ENCODE measurements at places on chromosomes 11 and 22. TPM values are rescaled to one million over a fixed set of nuclear protein-coding genes. Genes with fewer than 3 reads are reported as not detected.
A peak's percentile ranks its signal among the peaks of the same experiment; 100 is the strongest.

Gene SEPTIN5
- total RNA-seq, result 2.8 TPM

Gene FAM227A
- total RNA-seq, result not detected

Gene LRRC56
- not detected for total RNA-seq

Gene OVCH2
- not detected for total RNA-seq

Gene ADAMTS15
- 0.03 TPM for total RNA-seq

Gene LRP4
- 2.1 TPM for total RNA-seq

Gene FXYD6
- 1.1 TPM for total RNA-seq

DNA sequence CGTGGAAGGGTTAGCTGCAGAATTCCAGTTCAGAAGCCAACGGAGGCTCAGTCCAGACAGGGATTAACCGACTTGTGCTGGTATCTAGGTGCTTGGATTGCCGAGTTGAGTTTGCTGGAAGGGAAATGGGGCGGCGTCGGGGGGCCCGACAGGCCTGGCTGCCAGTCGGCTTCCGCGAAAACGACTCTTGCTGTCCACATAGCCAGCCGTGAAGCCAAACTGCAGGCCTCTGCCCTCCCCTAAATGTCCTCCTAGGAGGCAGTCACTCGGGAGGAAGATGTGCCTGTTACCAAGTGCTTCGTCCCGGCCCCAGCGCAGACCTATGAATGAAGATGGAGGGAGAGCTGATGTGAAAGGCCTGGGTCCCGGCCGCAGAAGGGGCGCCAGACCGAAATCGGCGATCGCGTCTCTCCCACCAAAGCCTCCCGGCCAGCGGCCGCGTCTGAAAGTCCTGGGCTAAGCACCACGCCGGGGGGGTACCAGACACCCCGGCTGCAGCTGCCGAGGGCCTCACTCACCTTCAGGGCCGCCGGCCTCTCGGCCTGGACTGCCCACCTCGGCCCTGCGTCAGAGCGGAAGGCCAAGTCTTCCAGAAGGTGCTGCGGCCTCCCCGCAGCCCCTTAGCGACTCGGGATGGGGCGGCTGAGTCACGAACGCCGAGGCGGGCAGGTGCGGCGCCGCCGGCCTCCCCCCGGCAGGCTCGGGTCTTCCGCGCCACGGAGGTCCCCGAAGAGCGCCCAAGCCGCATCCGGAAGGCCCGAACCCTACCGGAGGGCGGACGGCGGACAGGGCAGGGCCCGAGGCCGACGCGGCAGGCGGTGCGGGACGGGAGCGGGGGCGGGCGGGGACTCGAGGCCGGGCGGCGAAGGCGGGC, 7.5 kb downstream of the DPAGT1 start:
- peak; percentile 29 for DNase-seq

DNA sequence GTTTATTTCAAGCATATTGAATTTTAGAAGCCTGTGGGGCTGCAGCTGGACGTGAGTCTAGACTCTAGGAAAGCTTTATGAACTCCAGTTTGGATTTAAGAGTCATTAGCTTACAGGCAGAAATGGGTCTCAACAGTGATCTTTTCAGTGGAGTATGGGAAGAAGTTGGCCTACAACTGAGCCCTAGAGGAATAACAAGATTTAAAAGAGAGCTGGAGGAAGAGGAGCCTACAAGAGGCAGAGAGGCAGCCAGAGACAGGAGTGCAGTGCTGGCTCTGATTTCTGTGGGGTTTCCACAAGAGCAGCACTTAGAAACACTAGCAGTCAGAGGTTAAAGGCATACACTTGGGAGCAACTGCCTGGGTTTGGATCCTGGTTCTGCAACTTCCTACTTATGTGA, 17.9 kb downstream of the APOL5 start:
- no peak for DNase-seq

DNA sequence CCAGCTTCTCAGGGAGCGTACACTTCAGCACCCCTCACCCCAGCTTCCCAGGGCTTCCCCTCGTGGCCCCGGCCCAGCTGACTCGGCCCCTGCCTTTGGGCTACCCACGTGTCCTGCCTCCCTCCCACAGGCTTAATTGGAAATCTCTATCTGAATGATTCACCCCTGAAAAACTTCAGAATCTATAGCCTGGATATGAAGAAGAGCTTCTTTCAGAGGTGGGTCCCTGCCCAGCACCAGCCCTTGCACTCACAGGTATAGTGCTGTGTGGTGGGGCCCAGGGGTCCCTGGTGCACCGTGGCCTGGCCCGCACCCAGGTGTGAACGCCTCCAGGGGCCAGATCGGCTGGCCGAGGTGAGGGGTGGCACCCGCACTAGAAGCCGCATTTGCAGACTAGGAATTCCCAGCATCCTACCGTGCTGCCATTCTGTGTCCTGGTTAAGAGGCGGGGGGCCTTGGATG, 38.4 kb downstream of the B3GAT1 start:
- DNase-seq, result no peak

DNA sequence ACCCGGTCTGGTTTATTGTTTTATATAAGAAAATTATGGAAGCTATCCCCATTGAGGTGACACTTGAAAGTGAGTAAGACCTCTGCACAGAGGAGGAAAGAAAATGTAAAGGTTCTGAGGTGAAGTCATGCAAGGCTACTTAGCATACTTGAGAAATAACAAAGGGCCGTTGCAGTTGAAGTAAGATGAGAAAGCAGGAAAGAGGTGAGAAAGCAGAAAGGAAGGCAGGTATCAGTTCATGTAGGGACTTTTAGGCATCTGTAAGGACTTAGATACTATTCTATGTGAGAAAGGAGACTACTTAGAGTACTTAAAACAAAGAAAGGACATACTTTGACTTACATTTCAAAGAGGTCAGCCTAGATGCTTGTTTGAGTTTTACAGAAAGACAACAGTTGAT, 84.7 kb downstream of the CASP12 start:
- DNase-seq, result no peak

DNA sequence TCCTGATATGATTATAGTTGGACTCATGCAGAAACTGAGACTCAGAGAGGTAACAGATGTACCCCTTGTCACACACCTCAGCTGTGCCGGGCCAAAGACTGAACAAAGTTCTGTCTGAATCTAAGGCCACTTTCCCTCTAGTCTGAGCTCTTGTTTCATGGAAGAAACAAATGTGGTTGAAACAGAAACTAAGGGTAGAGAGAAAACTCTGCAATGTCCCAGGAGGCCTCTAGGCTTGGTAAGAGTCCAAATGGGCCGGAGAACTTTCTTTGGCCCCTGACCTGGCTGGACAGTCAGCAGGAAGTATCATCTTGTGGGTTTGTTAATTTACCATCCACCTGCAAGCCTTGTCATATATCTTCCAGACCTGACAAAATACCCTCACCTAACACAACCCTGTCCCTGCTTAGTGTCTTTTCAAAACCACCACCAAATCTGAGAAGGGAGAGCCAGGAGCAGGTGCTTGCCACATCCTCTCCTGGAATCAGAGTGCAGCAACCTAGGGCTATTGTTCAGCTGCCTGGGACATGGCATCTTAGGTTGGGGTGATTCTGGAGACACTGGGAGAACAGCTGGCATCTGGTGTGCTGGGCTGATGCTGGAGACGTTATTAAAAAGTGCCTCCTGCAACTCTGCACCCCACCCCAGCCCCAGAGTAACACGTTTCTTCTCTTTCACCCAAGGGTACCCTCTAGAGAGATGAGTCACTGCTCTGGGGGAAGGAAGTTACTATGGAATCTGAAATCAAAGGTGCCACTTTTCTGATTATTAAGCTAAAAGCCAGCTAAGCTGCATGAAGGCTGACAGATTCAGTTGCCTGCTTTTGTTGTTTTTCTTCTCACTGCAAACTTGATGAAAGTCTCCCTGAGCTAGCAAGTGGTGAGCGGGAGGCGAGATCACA, 126.3 kb upstream of the TIMP3 start:
- no peak for DNase-seq

- no peak for DNase-seq
Observed at GRCh38 chr11:33177676-33178336, 16.5 kb upstream of the CSTF3 start.

- DNase-seq, result no peak
Observed at GRCh38 chr22:25054943-25055511, 102.5 kb downstream of the KIAA1671 start.

DNA sequence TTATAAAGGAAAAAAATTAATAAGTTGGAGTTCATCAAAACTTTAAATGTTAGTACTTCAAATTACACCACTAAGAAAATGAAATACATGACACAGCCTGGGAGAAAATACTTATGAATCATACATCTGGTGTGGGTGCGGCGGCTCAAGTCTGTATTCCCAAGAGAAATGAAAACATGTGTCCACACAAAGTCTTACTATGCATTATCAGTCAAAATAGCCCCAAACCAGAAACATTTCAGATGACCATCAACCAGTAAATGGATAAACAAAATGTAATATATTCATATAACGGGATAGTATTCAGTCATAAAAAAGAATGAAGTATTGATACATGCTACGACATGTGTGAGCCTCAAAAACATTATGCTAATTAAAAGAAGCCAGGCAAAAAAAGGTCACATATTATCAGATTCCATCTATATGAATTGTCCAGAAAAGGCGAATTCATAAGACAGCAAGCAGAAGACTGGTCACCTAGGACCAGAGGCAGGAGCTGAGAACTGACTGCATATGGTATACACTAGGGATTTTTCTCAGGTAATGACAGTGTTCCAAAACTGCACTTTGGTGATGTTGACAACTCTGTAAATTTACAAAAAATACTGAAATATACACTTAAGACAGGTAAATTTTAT, 5.3 kb upstream of the AKIP1 start:
- peak; percentile 72 for DNase-seq

DNA sequence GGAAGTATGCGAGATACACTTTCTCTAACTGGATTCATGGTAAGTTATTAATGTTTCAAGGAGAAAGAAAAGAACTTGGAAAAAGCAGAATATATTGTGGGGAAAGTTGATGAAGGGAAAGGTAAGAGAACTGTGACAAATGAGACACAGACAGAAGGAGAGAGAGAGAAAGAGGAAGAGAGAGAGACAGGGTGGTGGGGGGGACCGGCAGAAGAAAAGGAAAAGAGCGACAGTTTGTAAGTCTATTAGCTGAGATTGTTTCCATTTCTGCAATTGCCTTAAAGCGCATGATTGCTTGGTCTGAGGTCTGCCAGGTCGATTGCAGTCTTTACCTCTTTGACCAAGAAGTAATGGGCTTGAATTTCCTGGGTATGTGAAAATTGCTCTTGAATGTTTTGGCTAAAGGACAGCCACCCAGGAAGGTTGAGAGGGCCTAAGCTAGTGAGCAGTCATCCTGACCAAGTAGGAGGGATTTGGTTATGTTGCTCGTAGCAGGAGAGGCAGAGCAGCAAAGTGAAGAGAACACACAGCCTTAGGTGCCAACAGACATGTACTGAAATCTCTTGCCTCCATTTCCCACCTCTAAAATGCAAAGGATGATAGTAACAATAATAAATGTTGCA, 23.6 kb upstream of the TMA7B start:
- no peak for DNase-seq

DNA sequence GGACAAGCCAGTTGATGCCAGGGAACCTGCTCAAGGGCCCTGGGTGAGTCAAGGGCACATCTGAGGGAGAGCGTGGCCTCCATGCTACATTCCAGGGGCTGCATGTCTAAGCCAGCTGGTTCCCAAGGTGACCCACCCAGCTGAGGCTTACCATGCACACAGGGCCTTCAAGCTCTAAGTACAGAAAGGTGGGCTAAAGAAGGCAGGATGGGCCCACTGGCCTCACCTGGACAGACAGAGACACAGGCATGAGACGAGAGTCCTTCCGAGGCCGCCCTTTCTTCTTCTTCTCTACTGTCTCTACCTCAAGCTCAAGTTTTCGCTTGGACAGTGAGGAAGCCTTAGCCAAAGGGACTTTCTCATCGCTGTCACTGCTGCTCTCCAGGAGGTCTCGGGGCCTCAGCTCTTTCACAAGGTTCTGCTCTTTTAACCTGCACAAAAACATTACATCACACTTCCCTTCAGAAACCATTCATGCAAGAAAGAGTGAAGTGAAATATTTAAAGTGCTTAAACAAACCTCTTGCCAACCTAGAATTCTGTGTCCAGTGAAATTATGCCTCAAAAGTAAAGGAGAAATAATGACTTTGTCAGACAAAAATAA, 69.9 kb downstream of the HIRA start:
- DNase-seq, result no peak

DNA sequence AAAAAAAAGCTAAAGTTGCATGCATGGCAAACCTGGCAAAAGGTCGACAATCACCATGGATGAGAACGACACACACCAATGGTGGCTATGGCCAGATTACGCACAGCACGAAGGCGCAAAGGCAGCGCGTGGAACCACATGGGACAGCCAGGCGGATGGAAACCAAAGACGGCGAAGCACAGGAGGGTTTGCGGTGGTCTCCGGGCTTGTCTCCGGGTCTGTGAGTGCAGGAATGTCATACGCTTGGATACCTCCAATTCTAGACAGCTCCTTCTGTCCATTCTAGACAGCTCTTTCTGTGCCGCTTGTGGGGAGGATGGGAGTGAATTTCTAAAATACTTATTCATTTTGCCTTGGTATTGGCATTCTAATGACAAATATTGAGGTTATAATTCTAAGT, 685.4 kb downstream of the BRD1 start:
- no peak for DNase-seq

DNA sequence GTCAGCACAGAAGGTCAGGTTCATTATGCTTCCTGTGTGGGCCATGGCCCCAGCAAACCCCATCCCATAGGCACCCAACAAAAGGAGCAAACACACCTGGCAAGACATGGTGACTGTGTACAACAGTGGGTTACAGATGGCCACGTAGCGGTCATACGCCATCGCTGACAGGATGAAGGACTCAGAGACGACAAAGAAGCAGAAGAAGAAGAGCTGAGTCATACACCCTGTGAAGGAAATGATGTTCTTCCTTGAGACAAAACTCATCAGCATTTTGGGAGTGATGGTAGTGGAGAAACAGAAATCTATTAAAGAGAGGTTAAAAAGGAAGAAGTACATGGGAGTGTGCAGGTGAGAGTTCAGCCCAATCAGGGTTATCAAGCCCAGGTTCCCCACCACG, 309 bp downstream of the OR8B12 start:
- DNase-seq, result peak; percentile 8

DNA sequence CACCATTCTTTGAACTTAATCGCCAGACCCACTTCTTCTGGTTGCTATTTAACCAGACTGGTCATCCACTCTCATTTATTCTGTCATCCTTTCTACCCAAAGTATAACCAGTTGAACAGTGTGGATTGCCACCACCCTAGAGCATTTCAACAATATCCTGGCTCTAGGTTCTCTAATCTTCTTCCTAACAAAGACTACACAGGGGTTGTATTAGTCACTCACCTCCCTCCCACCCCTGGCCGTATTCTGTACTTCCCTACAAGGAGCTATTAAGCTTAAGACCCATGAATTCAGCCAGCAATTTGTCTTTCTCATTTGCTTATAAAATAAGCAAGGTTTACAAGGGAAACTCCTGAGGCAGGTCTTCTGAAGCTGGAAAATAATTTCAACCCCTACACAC, 46.9 kb upstream of the CEP126 start:
- DNase-seq, result peak; percentile 31

DNA sequence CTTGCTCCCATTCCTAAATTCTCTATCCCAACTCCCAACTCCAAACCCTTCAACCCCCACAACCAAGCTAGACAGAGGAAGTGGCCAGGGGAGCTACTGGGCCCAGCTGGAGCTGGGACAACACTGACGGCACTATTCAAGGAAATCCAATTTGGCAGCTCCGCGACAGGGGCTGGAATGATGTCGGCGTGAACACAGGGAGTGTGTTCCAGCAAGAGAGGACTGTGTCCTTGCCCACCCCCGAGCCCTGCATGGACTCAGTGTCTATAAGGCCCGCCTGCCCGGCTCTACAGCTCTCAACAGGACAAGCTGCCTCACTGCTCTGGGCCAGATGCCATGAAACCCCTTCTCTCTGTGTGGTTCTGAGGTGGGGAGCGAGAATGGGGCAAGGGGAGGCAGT, 11.3 kb downstream of the PCSK7 start:
- no peak for DNase-seq

Data from HT1080 (cell line).